ENCODE measurements at places on chromosomes 1 and 21.
A peak's percentile ranks its signal among the peaks of the same experiment; 100 is the strongest.

- peak; percentile 31 for DNase-seq
These were observed 637 bp downstream of the LYPLA2 start for GRCh38 chr1:23791516-23792047.

DNA sequence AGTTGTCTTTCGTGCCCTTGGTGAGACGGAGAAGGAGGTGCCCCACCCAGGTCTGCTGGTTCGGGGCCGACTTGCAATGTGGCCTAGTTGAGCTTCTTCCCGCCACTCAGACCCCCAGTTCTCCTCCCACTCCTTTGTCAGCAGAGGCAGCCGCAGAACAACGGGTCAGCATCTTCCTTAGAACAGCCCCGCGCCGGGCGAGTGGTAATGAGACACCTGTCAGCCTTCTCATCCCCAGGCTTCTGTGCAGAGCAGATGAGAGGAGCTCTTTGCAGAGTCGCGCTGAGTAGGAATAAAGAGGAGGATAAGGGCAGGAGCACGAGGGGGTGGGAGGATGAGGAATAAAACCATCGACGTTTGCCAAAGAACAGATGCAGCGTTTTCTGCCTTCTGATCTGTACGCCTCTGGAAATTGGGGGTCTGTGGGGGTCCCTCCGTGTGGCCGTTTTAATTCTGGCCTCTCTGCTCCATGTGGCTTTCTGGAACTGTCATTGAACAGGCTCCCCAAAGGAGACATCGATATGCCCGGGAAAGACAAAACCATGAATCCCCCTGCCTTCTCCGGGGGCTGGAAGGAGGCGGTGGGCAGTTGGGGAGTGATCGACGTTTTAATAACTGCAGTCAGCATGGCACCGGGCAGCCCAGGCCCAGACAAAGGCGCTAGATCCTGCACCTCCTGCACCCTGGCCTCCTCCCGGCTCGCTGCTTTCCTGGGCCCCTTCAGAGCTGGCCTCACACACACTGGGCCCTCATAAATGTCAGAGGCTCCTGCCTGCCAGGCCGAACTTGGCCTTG, 27.5 kb upstream of the IGSF21 start:
- DNase-seq: no peak

- peak; percentile 77 for DNase-seq
These were observed 66.9 kb upstream of the TINAGL1 start for GRCh38 chr1:31509124-31510072.

DNA sequence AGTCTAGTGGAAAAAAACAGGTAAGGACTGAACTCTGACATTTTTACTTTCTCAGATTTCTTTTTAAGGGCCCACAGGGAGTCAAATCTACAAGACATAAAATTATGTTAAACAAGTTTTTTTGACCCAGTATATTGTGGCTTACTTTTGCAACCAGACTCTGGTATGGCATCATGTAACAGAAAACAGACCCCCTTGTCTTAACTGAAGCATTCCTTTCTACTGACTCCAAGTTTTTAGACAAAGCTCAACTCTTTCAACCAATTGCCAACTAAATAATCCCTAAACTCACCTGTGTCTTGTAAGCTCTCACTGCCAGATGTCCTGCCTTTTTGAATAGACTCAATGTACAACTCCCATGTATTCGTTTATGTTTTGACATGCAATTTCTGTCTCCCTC, 64.3 kb downstream of the FASLG start:
- no peak for DNase-seq

- no peak for DNase-seq
These were observed 2.2 kb downstream of the KRTAP19-1 start for GRCh38 chr21:30478004-30478403.

DNA sequence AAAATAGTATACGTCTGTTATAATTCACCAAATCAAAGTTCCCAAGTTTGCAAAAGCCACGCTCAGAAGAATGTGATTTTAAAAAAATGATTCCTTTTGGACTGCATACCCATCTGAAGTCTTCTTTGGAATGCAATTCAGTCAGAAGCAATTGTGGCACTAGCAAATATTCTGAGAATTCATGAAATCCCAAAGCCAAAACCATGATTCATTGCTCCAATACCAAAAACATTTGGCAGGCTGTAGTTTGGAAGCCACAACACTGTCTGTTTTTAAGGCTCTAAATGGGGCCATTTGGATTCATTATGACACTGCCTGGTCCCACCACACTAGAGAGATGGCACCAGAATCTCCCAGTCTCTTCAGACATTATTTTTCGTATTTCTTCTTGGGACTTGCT, 21.8 kb upstream of the LRRC53 start:
- no peak for DNase-seq

DNA sequence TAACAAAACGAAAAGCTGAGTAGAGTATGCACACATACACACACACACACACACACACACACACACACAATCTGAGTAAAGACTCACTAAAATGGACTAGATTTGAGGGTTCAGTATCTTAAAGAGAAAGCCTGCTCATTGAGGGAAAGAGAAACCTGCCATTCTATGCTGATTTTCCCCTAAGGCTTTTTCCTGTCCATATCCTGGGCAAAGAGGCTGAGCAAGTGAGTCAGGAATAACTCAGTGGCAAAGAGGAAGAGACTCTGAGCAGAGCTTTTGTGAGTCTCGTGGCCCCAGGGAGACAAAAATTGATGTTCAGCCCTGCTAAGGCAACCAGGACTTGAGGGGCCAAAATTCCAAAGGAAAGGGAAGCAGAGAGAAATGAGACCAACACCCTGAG, 37.3 kb upstream of the RUNX1 start:
- peak; percentile 64 for DNase-seq

- no peak for DNase-seq
These were observed 2.1 kb downstream of the GALNT2 start for GRCh38 chr1:230068952-230069684.

- no peak for DNase-seq
These were observed 753.1 kb downstream of the NCAM2 start for GRCh38 chr21:21751286-21751685.

- peak; percentile 92 for DNase-seq
These were observed 8.7 kb upstream of the GPR161 start for GRCh38 chr1:168145184-168146159.

- no peak for DNase-seq
These were observed 40.6 kb downstream of the CAPN2 start for GRCh38 chr1:223752721-223753515.

DNA sequence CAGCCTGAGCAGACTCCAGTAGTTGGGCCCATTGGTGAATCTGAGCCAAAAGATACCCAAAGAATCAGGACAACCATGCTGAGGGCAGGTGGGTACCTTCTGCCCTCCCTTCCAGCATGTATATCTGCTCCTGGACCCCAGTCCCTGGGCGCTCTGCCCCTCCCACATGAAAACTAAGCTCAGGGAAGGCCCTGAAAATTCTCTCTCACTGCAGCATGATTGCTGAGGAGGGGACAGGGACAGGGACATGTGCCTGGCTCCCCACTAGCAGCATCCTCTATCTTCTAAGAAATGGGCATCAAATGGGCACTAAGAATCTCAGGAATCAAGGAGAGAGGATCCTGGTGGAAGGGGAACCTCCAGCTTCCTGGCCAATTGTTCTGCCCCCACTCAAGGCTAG, 446.0 kb downstream of the MATN1 start:
- no peak for DNase-seq

- no peak for DNase-seq
These were observed 3.1 kb downstream of the LRP8 start for GRCh38 chr1:53324728-53325297.

DNA sequence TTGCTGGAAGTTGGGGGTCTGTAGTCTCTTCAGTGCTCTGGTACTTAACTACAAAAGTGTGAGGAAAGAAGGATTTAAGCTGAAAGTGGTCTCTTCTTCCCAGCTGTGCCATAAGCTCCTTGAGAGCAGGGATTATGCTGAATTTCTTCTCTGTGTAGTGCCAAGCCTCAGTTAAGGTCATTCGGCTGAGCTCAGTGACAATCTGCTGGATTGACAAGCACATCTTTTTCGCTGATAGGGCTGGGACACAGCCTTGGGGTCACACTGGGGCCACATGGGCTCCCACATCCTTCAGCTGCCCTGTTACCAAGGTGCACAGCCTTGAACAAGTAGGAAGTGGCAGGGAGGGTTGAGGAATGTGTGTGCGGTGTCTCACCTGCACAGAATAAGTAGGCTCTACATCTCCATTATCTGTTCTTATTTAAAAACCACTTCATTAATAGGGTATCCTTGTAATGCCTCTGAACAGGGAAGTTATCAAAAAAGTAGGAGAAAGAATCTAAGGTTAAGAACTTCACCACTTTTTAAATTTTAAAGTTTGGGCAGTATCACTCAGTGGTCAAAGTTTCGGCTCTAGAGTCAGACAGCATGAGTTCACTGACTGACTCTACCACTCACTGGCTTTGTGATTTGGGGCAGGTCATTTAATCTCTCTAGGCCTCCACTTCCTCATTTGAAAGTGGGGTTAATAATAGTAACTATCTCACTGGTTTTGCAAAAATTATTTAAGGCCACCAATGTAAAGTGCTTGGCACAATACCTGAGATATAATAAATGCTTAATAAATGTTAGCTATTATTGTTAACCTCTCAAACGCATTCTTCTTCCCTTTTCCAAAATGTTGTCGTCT, 10.3 kb downstream of the ZBTB40 start:
- peak; percentile 19 for DNase-seq

DNA sequence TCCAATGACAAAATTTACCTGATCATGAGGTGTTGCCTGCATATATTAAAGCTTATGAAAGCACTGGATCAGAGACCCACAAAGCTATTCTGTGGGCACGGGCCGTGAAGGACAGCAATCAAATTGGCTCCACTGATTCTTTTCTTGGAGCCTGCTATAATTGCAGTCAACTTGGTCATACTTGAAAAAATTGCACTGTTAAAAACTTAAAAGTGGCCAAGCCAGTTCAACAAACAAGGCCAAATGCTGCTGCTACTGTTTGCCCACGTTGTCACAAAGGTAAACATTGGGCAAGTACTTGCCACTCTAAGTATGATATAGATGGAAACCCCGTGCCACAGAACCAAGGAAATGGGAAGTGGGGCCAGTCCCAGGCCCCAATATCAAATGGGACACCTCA, 37.8 kb downstream of the CYP4A11 start:
- no peak for DNase-seq

DNA sequence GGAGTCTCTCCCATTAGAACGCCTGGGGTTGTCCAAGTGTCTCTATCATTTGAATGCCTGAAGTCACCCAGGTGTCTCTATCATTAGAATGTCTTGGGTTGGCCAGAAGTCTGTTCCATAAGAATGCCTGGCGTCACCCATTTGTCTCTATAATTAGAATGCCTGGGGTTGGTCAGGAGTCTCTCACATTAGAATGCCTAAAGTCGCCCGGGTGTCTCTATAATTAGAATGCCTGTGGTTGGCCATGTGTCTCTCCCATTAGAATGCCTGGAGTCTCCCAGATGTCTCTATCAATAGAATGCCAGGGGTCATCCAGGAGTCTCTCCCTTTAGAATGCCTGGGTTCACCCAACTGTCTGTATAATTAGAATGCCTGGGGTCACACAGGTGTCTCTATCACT, 54.5 kb downstream of the RNF187 start:
- DNase-seq: no peak

DNA sequence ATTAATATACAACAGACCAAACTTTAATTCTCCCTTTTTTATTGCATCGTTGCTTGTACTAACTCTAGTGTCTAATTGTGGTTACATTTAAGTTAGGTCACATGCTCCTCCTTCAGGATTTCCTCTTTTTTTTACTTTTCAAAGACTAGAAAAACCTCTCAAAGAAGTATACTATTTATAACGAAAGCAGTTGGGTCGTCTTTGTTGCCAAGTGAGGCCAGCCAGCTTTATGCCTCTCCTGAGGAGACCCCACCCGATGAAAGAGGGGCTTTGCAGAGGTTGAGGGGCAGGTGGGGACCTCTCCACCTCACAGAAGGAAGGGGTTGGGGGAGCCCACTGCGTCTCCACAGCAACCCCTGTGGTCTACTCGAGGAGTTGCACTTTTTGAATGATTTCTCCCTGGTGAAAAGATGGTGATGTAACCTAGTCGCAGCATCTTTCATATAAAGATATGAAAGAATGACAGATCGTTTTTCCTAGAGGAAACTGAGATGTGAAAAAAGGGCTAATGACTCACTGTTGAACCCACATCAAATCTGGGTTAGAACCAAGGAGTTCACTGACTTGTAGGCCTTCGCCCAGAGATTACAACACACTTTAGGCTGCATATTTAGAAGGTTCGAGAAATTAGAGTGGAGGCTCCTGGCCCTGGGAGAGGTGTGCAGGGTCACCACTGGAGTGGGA, 6.4 kb downstream of the TGFB2 start:
- peak; percentile 61 for DNase-seq

DNA sequence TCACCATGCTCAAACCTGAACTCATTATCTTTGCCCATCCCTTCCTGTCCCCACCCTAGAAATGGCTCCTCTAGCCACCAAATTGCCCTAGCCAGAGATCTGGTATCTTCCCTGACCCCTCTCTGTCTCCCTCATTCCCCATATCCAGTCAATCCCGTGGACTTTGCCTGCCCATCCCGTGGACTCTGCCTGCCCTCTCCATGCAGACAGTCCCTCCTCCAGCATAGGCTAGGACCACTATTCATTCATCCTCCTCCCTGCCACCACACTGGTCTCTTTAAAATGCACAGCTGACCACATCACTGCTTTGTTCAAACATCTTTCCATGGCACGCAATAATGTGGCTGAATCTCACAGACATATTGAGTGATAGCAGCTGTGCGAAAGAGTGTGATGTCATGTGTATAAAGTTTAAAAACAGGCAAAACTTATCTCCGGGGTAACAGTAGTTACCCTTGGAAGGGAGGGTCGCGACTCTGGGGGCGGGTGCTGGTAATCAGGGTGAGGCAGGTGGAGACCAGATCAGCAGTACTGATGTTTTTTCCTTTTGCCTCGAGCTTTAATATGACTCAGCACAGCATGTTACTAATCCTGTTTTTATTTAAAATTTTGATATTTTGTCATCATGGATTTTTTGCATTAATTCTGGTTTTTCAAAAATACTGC, 4.8 kb upstream of the SLC2A1 start:
- peak; percentile 56 for DNase-seq

DNA sequence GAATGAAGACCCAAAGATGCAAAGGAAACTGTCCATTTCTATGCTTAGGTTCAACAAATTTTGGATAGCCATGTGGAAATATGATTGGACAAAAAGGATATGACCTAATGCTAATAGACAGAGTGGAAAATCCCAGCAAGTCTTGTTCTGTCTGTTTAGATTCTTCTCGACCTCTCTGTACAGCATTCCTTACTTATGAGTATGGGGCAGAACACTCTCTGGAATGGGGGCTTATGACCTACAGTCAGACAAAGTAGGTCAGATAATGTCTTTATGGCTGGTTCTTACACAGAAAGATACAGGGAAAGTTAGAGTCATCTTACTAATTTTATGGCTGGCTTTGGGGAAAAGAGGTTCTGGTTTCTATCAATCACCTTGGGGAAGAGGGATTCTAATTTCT, 2.8 kb downstream of the GCSAML start:
- DNase-seq: no peak

- DNase-seq: no peak
These were observed 31.7 kb upstream of the HAO2 start for GRCh38 chr1:119336848-119337247.

GRCh38 chr1:35605867-35606182, 32.7 kb downstream of the TFAP2E start:
- no peak for DNase-seq

DNA sequence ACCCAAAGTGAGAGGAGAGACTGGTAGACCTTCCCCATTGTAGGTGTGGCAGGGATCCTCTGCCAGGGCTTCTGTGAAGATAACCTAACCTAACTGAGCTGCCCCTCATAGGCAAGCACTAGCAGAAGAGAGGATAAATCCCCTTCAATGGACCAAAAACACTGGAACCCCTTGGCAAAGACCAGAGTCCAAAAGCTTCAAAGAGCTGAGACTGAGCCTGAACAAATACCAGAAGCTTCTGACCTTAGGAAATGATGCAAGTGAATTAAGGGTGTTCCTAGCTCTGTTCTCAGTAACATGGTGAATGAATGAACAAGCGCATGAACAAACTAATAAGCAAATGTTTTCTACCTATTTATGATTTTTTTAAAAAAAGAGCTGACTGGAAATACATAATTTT, 123.2 kb downstream of the RRAGC start:
- DNase-seq: no peak

Measured in suppressor macrophage treated with lipopolysaccharide for 1 hour (primary cell).